ENCODE measurements at places on chromosomes 13 and 19.
A peak's percentile ranks its signal among the peaks of the same experiment; 100 is the strongest.

DNA sequence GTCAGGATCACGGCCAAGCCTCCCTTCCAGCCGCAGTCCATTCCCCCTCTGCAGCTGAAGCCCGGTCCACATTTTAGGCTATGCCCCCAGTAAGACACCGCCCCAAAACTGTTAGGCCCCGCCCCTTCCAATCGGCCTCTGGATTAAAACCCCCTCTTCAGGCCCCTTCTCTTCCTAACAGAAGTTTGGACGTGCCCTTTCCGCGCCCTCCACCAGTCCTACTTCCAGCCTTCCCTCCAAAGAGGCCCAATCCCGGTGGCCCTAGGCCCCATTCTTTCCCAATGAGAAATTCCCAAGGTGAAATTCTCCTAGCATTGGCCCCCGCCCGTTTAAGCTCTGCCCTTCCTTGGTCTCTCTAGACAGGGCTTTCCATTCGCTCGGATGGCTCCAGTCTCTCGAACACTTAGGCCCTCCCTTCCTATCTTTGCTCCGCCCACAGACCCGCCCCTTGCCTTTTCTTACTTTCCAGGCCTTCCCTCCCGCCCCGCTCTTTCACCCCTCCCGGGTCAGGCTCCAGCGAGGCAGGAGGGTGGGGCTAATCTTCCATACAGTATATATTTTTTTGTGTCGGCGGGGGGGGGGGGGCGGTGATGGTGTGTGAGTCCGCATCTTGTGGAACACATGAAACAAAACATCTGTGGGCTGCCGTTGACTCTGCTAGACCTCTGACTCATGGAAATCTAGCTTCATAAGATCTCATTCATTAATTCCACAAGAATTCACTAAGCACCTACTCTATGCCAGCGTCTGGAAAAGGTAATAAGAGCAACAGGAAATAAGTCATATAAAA lies 13.6 kb downstream of the LTBP4 start:
- DNase-seq, result peak; percentile 96

GRCh38 chr19:42366673-42367072 lies 23.4 kb downstream of the CNFN start:
- no peak for DNase-seq

GRCh38 chr13:113151745-113152690 lies 6.4 kb upstream of the PROZ start:
- no peak for DNase-seq

DNA sequence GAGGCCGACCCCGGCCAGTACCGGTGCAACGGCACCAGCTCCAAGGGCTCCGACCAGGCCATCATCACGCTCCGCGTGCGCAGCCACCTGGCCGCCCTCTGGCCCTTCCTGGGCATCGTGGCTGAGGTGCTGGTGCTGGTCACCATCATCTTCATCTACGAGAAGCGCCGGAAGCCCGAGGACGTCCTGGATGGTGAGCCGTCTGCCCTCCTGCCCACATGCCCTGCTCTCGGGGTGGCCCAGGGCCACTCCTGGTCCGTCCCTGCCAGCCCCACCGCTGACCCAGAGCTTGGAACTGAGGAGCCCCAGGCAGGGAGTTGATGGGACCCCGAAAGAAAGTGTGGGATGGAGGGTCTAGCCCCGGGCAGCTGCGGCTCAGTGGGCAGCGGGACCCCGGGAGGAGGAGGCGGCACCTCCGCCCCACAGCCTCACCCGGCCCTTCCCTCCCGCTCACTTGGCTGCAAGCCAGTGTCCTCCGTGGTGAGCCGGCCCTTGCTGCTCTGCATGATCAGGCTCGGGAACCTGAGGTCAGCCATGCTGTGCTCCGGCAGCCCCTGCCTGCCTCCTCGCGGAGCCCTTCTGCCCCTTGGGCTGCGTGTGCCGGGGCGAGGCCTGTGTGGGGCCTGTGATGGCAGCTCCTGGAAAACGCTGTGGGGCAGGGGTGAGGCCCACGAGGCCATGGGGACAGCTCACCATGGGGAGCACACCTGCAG lies 8.1 kb upstream of the HCN2 start:
- no peak for DNase-seq

DNA sequence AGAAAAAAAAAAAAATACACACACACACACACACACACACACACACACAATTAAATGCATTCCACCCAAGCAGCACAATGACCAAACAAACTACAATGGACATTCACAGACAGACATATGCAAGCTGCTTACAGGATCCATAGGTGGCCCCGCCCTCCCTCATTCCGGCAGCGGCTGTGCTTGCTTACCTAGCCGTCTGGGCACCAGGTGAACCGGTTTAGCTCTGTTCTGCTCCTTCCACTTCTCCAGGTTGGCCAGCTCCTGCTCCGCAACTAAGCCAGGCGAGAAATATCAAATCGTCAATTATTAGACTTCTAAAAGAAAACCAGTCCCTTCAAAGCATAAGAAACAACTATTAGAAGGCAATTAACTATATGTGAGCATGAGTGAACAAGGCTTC lies 23.1 kb downstream of the EPSTI1 start:
- DNase-seq, result no peak

GRCh38 chr19:46413262-46414031 lies at the start of gene CCDC8:
CCDC8 (minus strand) TSS chr19:46413564; CDS start chr19:46412810, 754 bp downstream.
- DNase-seq, result no peak

DNA sequence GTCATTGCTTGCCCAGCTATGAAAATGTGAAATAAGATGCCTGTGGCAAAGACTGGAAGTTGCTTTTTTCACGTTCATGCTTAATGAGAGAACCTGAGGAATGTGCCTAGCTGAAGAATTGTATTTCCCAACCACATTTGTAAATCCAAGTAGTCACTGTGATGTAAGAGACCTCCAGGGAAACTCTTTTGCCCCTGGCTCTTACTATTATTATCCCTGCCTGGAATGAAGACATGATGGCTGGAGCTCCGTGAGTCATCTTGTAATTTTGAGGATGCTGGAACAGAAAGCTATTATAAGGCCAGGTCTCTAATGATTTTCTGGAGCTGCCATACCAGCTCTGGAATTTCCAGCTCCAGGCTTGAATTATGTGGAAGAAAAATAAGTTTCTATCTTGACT lies 894.3 kb downstream of the DIAPH3 start:
- DNase-seq, result no peak

DNA sequence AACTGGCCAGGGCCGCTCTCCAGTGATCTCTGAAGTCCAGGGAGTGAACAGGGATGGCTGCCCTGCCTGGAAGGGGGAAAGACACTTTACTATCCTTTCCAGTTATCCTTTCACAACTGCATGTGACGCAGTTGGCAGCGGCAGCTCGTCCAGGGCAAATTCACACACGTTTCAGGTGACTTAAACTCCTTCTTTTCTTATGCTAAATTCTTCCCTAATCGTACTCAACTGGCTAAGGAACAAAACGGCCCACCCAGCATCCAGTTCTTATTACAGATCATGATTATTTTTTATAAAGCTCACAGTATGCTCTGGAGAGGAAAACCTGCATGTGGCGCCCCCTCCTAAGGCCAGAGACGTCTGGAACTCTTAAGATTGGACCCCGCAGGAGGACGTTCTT lies 767.1 kb downstream of the UQCRFS1 start:
- no peak for DNase-seq

DNA sequence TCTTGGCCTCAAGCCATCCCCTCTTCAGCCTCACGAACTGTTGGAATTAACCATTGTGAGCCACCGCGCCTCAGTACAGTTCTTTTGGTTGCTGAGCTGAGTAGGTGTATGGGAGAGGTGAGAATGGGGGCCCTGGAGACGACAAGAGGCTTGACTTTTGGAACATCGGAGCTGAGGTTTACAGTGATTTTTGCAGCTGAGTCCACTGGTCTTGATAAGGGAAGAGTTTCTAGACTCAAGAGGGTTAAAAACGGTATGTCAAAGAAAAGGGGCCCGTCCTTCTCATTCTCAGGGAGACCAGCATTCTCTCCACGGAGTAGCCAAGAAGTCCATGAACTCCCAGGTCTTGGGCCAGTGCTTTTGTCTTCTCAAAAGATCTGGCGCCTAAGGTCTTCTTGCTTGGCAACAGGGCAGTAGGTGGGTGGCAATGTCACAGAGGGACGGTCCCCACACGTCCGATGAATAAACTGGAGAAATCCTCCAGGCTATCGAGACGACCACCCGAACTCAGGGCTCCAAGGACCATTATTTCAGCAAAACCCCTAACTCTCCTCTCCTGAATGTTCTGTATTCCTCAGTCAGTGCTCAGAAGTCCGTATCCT lies 6.4 kb upstream of the QTRT1 start:
- no peak for DNase-seq

- DNase-seq, result no peak
Measured at GRCh38 chr13:31805841-31806240, 66.5 kb downstream of the RXFP2 start.

- DNase-seq, result no peak
Measured at GRCh38 chr19:50190439-50190891, 13.0 kb upstream of the MYH14 start.

- no peak for DNase-seq
Measured at GRCh38 chr13:24270639-24271141, 38.7 kb upstream of the C1QTNF9 start.

DNA sequence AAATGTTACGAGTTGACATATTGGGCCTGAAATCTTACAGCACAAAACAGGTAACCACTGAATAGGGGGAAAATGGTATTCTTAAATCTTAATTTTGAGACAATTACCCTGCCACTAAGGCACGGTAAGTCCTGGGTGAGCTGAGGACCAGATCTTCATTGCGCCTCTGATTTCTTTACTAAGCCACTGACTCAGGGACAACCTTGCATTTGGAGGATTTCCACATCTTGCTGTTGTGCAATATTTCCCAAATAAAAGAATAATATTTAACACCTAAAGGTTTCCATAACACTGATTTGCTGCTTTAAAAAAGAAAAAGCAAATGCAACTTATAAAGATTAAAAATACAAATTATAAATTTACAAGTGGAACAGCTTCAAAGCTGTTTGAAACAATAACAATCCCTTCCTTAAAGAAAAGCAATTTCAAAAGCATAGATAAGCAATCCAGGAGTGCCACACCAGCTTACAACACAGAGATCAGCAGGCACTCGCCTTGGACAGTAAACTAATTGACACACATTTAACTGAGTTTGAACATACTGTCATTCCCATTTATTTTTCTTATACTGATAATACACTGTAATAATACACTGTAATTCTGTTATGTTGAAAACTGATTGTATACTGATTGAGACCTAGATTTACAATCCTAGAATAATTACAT lies 79.6 kb upstream of the DOCK9 start:
- DNase-seq, result no peak

DNA sequence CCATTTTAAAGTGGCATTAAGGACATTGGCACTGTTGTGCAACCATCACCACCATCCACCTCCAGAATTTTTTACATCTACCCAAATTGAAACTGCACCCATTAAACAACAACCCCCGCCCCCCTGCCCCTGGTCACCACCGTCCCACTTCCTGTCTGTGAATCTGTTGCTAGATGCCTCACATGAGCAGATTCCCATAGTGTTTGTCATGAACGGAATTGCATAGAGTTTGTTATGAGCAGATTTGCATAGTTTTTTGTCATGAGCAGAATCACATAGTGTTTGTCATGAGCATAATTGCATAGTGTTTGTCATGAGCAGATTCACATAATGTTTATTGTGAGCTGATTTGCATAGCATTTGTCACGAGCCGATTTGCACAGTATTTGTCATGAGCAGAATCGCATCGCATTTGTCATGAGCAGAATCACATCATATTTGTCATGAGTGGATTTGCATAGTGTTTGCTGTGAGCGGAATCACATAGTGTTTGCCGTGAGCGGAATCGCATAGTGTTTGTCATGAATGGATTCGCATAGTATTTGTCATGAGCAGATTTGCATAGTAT lies 54.0 kb upstream of the GTF3A start:
- no peak for DNase-seq

DNA sequence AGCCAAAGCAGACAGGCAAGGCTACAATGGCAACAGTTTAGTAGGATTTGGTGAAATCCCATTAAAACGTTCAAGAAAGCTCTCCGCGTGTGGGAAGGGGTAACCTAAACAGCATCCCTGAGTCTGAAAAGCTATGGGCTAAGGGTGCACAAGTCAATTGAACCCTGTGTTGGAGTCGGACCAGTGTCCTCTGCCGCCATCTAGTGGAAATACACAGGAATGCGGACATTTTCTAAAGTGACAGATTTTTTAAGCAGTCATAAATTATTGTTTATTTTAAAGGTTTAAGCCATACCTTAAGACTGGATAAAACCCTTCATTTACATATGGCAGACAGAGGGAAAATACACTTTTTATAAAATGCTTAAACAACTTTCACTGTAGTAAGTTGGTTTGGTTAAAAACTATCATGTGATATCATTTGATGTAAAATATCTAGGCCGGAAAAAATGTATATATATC lies 26.5 kb upstream of the LSM14A start:
- DNase-seq, result peak; percentile 26

- DNase-seq, result no peak
Measured at GRCh38 chr13:29884671-29885430, 34.4 kb upstream of the UBL3 start.

- no peak for DNase-seq
Measured at GRCh38 chr13:75399879-75400217, 82.1 kb downstream of the TBC1D4 start.

- DNase-seq, result peak; percentile 10
Measured at GRCh38 chr19:4916292-4917082, 7.2 kb downstream of the UHRF1 start.

DNA sequence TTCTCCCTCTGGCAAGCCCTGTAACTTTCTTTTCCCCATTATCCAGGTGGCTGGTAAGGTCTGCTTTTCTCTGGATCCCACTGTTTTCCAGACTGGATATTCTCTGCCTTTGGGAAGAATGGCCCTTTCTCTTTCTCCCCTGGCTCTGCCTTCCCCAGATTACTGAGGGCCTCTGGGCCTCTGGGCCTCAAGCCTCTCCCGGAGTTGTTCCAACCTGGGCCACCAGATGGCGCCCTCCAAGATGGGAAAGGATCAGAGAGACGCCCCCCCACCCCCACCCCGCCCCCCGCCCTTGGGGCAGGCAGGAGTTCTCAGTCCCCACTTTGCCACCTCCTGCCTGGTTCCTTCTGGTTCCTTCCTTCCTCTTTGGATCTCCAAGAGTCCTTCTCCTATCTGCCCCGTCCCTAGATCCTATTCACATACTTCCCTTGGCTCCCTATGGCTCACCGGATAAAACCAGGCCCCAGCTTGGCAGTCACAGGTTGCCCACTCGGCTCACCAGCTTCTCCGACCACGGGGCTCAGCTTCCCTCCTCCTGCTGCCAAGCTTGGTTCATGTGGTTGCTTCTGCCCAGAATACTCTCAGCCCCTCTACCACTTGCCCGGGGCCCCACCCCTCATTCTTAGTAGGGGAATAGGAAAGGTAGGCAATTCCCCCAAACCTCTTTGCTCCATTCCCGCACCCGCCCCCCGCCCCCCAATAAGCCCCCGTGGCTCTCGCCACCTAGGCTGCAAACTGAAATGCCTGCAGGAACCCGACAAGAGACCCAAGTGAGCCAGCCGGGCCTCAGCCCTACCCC lies 13.1 kb downstream of the EPS8L1 start:
- DNase-seq, result peak; percentile 62

GRCh38 chr19:3125900-3126524 lies 9.8 kb upstream of the GNA15 start:
- DNase-seq, result peak; percentile 53

DNA sequence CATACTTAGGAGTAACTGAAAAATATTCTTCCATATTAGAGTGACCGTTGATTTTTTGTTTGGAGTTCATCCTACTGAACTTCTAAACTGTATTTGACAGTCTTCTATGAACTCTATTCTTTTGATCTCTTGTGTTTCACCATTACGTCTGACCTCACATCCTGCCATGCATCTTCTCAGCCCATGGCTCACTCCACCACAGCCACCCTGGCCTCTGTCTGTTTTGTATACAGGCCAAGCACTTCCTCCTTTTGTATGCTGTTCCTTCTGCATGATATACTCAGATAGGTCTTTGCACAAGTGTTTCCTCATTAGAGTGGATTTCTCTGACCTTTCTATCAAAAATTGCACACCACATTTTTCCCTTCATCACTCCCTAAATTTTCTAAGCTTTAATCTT lies 119.9 kb downstream of the MAB21L1 start:
- DNase-seq, result no peak

- DNase-seq, result no peak
Measured at GRCh38 chr13:64293923-64294322, 2878.3 kb upstream of the PCDH20 start.

Measured in stimulated activated CD8-positive, alpha-beta memory T cell treated with anti-CD3 and anti-CD28 coated beads, Interleukin-15, amount 100 ng/mL, for 4 hours (primary cell).